Activated CD4-positive, CD25-positive, alpha-beta regulatory T cell treated with anti-CD3 and anti-CD28 coated beads, Interleukin-2, amount 50 U/mL, for 16 hours (primary cell): ENCODE measurements at places on chromosomes 3 and 15.

DNA sequence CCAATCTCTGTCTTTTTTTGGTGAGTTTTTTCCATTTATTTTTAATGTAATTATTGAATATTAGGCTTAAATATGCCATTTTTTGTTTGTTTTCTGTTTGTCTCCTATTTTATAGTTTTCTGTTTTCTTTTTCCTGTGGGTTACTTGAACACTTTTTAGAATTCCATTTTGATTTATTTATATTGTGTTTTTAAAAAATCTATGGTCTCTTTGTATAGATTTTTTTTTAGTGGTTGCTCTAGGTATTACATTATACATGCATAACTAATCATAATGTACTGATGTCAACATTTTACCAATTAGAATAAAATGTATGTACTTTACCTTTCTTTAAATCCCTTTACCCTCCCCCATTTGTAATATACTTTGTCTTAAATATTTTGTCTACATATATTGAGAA lies 56.2 kb downstream of the RASA2 start:
- DNase-seq = no peak

DNA sequence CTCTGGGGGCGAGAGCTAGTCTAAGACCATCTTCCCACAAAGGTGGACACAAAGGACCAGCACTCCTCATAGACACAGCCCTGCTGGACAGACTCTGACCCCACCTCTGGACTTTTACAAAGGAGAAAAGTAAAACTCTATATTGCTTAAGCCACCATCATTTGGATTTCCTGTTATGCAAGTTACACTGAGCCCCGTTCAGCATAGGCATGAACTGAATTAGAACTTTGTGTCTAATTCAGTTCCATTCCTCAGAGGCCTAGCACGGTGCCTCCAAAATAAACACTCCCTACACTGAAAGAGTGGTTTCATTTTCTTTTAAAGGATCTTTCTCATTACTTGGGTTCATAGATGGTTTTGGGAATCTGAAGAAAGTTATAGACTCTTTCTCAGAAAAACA lies 79.2 kb upstream of the OCA2 start:
- no peak for DNase-seq

DNA sequence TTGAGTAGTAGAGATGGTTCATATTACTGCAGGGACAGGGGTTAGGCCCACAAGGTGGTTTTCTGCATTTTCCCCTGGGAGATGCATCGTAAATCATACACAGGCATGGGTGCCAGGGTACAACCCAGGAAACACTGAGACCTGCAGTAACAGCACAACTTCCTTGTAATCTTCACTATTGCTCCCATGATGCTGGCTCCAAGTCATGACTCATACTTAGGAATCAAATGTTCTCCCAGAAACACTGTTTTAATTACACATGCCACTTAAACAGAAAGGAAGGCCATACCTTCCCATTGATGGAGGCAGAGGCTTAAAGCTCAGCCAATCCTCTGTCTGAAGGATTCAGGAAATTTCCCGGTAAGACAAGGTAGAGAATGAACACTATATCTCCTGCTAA lies 106.5 kb downstream of the ERC2 start:
- DNase-seq = no peak

GRCh38 chr3:31752305-31753049 lies 219.8 kb downstream of the STT3B start:
- no peak for DNase-seq

DNA sequence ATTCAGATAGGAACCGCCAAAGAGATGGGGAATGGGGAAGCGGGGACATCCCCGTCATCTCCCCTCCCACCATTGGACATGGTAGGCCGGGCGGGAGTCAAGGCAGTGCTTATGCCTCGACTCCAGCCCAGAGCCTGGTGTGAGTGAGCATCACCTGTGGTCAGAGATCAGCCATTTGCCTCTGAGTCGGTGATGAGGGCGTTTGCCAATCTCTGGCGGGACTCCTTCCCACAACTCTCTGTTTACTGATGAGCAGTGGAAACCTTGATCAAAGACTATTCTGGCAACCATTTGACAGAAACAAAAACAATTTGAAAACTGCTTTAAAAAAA lies 63.9 kb upstream of the HES1 start:
- DNase-seq = no peak

DNA sequence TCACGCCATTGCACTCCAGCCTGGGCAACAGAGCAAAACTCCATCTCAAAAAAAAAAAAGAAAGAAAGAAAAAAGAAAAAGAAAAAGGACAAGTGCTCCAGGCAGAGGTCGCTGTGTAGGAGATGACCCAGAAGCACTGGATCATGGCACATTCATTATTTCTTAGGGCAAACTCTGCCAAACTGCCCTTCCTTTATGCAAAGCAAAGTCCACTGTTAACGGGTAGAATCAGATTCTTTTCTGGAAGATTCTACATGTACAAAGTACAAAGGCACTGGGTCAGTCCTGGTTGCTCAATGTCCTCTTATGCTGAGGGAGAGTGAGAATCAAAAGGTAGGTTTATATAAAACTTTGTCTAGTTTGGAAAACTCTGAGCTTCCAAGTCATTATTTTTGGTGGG lies 144.9 kb downstream of the FEZF2 start:
- no peak for DNase-seq
